ENCODE measurements at places on chromosomes 11 and 22.

- DNase-seq, result peak; percentile 5
Observed at GRCh38 chr11:114036147-114036811, 23.2 kb upstream of the ZBTB16 start.

- DNase-seq, result no peak
Observed at GRCh38 chr11:133386262-133386661, 146.0 kb downstream of the OPCML start.

- no peak for DNase-seq
Observed at GRCh38 chr11:41921746-41922390, 462.4 kb upstream of the LRRC4C start.

- DNase-seq, result no peak
Observed at GRCh38 chr11:116471608-116472256, 301.1 kb downstream of the BUD13 start.

- no peak for DNase-seq
Observed at GRCh38 chr22:45235101-45235777, 5.5 kb downstream of the KIAA0930 start.

GRCh38 chr11:74035264-74035663, 26.4 kb upstream of the UCP3 start:
- DNase-seq, result no peak

- DNase-seq, result no peak
Observed at GRCh38 chr11:87809256-87809655, 366.0 kb downstream of the RAB38 start.

- no peak for DNase-seq
Observed at GRCh38 chr22:29275167-29275566, 7.1 kb downstream of the EWSR1 start.

DNA sequence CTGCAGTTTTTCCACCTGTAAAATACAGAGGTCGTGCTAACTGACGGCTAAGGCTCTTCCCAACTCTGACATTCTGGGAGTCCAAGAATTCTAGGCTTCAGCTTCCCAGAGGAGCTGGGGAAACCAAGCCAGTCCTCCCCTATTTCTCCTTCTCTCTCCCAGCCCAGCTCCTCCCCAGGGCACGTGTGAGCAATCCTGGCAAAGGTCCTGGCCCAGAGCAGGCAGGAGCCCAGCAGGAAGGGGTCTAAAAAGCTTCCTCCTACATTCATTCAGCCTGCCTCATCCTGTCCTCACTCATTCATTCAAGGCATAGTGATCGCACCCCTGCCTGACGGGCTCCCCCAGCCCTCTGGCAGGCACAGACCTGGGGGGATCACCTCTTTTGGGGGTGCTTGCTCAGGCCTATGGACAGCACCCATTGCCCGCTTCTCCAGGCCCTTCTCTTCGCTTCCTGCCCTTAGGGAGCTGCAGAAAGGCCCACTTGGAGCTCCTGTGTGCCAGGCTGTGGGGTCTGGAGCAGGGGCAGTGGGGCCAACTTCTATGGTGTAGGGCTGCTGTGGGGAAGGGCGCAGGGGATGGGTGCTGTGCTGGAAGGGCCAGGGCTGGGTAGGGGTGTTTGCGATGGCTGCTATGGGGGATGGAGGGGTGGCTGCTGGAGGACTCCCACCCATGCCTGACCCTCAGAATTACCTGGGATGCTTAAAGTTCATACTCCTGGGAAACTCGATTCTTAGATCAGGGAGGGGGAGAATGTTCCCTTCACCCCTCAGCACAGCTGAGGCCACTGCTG, 9.8 kb downstream of the KCNC1 start:
- no peak for DNase-seq

GRCh38 chr11:64542172-64543125, 48.6 kb upstream of the SLC22A12 start:
- DNase-seq, result no peak

- DNase-seq, result no peak
Observed at GRCh38 chr22:26707581-26707980, 50.2 kb downstream of the MIAT start.

GRCh38 chr11:92794783-92795182, 174.7 kb upstream of the MTNR1B start:
- no peak for DNase-seq

- DNase-seq, result no peak
Observed at GRCh38 chr11:129195682-129196081, 3.6 kb upstream of the ARHGAP32 start.

DNA sequence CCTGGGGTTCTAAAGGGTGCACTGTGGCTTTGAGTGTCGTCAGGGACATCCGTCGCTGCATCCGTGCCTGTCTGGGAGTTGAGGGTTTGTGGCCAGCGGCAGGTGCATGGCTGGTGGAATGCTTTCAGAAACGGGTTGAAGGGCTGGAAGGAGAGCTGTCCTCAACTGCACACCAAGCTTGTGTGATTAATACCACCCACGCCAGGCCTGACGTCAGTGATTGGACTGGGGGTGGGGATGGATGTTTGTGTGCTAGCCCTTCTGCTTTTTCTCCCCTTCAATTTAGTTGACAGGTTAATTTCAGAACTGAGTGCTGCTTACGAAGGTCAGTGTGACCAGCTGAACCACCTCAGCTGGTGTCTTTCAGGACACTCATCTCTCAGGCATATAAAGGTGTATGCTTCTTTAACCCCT, 3.2 kb upstream of the GAB2 start:
- peak; percentile 91 for DNase-seq

DNA sequence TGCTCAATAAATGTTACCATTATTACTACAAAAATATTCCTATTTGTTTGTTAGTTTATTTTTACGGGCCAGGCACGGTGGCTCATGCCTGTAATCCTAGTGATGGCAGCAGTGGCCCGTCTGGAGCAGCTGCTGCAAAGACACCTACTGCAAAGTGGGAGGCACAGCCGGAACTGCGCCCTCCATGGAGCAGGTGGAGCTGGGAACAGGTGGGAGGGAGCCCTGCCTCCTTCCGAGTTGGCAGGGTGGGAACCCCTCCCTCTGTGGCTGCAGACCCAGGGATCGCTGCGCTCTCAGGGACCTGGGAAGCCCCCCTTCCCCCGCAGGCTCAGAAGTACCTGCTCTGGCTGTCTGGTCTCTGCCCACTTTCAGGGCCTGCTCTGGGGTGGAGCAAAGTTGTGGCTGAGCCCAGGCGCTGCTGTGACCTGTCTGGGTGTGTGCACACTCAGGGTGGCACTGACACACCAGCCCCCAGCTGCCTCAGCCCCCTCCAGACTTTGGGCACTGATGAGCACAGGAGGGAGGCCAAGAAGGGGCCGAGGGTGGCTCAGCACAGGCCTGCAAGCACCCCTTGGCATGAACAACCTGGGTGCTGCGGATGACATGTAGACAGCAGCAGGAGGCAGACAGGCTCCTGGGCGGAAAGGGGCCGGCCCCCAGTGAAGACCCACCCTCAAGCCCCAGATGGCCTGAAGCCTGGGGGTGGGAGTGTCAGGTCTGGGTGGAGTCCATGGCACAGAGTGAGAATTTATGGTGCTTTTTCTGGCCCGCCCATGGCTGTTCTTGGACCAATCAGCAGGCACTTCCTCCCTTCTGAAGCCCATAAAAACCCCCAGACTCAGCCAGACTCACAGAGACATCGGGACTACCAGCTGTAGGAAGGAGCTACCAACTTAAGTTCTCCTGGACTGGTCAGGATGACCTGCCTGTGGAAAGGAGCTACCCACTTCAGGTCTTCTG, 103.7 kb upstream of the CLMP start:
- DNase-seq, result no peak

GRCh38 chr11:71222318-71223080, 29.9 kb downstream of the SHANK2 start:
- no peak for DNase-seq

GRCh38 chr22:27804470-27805297, 3.1 kb upstream of the MN1 start:
- no peak for DNase-seq

DNA sequence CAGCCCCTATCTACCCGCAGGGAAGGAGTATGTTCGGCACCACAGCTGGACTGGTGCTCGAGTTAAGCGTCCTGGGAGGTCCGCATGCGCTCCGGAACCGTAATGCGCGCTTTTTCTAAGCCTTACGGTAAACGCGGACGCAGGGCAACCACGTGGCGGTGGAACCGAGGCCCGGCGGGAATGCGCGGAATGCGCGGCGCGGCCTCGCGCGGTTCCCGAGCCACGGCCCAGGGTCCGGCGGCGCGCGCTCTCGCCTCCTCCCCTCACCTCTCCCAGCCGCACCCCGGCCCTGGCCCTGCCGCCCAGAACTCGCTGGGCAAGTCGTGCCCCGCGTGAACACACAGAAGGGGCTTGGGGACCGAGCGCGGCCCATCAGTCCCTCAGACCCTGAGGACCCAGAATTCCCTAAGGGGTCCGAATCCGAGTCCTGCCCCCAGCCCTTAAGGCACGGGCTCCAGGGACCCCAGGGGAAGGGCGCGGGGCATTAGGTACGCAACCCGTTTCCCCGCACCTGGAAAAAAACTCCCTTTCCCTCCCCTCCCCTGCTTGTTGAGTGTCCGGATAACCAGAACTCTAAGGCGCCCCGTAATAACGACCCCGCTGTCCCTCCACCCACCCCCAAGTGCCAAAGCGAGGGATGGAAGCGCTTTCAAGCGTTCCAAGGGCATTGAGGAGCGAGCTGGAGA, 4.3 kb upstream of the CCND1 start:
- DNase-seq, result no peak

DNA sequence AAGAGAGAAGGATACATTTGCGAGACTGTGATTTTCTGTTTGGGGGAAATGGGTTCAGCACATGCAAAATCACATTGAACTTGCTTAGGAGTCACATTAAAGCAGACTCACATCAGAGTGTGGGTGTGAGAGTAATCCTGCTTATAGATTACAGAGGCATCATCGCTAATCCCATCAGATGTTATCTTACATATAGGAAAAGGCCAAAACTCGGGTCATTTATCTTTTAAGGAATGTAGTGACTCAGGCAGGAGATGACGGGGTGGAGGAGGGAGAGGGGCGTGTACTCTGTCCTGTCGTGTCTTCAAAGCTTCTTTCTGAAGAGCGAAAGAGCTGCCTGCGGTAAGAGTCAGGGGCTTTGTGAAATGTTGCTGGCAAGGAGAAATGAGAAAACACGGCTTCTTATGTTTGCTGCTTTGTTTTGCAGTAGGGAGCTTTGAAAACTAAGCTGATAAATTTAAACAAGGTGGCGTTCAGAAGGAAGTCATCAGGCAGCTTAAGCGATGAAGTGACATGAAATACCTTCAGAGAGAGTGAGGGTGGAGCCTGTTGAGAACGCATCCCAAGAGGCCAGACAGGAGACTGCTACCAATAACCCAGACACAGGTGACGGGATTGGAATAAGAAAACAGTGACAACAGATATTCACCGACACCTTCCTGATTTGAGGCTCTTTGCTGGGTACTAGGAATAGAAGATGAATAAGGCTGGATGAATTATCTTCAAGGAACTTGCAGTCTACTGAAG, 2.2 kb upstream of the C11orf16 start:
- DNase-seq, result no peak

DNA sequence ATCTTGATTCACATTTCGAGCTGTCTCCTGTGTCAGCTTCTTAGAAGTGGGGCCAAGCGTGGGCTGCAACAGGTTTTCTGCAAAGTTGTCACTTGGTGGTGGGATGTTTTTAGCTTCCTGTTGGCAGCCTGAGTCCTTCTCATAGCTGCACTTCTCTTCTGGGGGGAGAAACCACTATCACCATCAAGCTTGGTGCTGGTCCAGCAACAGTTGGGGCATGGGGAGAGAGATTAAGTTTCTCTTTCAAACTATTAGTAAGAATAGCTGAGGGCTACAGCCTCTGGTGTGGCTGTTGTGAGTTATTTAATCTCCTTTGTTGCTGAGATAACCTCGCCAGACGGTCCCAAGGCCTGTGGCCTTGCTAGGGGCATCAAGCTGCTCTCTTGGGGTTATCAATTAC, 123.3 kb upstream of the CRYBB3 start:
- no peak for DNase-seq

DNA sequence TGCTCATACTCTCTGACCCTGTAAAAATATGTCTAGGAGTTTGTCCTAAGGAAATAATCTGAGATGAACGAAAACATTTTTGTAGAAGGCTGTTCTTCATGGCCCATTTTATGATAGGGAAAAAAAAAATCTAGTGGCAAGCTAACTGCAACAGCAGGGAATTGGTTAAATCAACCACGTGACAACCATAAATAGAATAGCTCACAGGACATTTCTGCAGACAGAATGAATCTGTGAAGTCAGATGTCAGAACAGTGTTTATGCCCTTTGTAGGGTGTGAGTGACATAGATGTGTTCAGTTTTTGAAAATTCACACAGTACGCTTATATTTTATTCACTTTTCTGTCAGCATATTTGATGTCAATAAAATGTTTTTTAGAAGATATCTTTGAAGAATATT, 16.1 kb downstream of the ARHGAP1 start:
- no peak for DNase-seq

GRCh38 chr11:32497951-32498350, 62.6 kb upstream of the WT1 start:
- no peak for DNase-seq

DNA sequence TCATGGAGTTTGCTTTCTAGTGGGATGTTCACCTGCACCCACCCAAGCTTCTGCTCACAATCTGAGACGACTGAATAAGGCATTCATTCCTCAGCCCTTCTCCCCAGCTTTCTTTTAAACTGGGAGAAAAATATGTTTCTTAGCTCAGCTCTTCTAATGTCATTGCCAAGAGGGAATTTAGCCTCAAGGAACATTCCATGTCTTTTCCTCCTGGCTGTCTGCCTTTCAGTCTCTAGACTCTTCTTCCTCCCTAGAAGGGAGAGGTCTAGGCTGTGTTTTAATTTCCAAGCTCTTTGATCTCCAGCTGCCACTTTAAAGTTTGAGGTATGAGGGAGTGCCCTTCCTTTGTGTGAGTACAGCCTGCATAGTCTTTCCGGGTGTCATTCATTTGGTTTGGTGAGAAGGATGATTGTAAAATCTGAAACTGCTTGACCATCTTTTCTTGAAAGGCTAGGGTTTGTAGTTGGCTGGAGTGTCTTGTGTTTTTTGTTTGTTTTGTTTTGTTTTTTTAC, 11.7 kb upstream of the HTATIP2 start:
- DNase-seq, result no peak

- no peak for DNase-seq
Observed at GRCh38 chr22:49826603-49827270, 936 bp downstream of the BRD1 start.

DNA sequence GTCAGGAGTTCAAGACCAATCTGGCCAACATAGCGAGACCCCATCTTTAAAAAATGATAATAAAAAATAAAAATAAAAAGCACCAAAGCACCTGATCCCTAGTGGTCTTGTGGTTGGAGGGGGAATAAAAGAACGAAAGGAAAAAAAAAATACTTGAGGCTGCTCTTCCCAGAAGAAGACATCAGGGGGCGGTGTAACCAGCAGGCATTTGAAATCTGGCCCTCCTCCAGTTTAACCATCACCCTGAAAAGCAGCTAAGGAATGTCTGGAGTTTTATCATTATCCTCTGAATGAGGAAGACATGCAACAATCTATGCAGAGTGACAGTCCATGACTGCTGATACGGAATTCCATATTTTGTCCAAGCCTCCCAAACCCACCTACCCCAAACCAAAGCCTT, 5.6 kb upstream of the KCTD17 start:
- no peak for DNase-seq

Measured in SHP77 treated with DMSO at 0.1 percent for 48 hours (cell line).